ENCODE measurements at places on chromosomes 4 and X.

- no peak for DNase-seq
Measured at GRCh38 chr4:67725981-67726380, 25.0 kb upstream of the UBA6 start.

- DNase-seq = peak; percentile 46
Measured at GRCh38 chr4:183256756-183257385, 63.2 kb downstream of the CLDN22 start.

DNA sequence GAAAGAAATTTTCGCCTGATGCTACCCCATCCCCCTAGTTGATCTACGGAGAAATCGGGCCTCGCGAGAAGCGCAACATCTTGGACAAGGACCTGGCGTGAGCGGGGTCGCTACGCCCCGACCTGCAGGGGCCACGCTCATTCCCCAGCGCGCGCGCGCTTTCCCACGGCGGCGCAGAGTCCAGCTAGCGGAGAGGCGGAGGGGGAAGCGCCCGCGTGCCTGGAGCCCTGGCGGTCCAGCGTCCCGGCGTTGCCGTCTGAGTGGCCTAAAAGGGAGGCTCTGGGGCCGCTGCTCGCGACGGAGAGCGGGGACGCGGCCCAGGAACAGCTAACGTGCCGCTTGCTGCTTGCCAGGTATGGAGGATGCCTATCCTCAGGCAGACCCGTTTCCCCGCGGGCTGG is 6.0 kb upstream of the SOX3 start:
- DNase-seq = no peak

DNA sequence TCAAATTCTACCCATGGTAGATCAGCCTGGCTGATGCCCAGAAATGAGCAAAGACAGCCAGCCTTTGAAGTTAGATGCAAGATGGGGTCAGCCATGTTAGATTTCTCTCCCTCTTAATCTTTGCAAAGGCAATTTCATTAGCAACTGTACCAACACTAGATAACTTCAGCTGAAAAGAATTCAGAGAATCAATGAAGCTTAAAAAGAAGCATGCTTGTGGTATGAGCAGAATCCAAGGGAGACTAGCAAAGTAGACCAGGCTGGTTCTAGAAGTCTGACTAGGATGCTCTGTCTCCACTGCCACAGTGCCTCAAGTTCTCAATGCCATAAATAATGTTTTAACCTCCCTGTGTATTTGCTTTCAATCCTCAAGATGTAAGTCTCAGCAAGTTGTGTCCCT is 247.3 kb downstream of the SLC7A11 start:
- DNase-seq = no peak

GRCh38 chr4:120399826-120400225 is 333.2 kb upstream of the MAD2L1 start:
- DNase-seq = no peak

DNA sequence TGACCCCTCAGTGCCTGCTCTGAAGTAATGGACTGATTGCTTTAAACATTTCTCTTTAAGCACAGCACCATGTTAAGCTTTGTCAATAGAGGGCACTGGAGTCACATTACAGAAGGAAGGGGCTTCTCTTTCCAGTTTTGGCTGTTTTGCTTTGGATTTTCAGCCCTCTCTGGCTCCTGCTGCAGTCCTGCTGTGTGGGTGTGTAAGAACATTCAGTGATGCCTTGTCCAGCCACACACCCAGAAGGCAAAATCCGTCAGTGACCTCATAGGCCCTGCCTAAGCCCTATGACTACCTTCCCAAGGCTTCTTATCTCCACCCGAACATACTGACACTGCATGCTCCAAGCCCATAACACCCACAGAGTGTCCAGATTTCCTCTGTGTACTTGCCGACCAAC is 215.3 kb upstream of the CTSO start:
- DNase-seq = peak; percentile 82

DNA sequence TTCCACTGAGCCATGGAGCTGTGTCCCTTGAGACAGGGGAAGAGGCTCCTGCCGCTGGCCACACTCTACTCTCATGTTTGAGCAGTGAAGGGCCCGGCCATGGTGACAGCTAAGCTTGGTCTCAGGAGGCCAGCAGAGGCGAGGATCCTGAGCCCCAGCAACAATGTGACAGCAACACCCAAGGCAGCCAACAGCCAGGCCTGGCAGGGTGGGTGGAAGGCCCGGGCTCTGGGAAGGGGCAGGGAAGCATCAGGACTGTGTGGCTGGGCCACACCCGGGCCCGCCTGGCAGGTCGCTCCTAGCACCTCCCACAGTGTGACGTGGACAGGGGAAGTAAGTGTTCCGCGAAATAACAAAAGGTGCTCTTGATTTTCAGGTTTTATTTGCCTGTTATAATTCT is 24.8 kb downstream of the L1CAM start:
- no peak for DNase-seq

DNA sequence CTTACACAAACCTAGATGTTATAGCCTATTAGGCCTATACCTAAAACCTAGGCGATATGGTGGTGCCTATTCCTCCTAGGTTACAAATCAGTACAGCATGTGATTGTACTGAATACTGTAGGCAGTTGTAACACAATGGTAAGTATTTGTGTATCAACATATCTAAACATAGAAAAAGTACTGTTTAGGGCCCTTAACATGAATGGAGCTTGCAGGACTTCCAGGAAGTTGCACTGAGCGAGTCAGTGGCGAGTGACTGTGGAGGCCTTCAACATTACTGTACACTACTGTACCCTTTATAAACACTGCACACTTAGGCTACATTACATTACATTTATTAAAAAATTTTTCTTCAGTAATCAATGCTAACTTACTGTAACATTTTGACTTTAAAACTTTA is 37.8 kb downstream of the WWC2 start:
- peak; percentile 9 for DNase-seq

DNA sequence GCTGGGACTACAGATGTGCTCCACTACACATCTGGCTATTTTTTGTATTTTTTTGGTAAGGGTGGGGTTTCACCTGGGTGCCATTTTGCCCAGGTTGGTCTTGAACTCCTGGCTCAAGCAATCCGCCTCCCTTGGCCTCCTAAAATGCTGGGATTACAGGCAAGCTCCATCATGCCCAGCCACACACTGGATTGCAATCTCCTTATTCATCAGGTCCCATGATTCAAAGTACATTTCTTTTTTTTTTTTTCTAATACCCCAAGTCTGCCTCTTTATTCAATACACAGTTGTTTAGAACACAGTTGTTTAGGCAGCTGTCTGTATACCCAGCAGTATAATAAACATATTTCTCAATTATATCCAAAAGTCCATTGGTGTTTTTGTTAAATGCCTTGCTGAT is 130.3 kb upstream of the ARSJ start:
- no peak for DNase-seq

- no peak for DNase-seq
Measured at GRCh38 chr4:31169846-31170245, 449.7 kb downstream of the PCDH7 start.

DNA sequence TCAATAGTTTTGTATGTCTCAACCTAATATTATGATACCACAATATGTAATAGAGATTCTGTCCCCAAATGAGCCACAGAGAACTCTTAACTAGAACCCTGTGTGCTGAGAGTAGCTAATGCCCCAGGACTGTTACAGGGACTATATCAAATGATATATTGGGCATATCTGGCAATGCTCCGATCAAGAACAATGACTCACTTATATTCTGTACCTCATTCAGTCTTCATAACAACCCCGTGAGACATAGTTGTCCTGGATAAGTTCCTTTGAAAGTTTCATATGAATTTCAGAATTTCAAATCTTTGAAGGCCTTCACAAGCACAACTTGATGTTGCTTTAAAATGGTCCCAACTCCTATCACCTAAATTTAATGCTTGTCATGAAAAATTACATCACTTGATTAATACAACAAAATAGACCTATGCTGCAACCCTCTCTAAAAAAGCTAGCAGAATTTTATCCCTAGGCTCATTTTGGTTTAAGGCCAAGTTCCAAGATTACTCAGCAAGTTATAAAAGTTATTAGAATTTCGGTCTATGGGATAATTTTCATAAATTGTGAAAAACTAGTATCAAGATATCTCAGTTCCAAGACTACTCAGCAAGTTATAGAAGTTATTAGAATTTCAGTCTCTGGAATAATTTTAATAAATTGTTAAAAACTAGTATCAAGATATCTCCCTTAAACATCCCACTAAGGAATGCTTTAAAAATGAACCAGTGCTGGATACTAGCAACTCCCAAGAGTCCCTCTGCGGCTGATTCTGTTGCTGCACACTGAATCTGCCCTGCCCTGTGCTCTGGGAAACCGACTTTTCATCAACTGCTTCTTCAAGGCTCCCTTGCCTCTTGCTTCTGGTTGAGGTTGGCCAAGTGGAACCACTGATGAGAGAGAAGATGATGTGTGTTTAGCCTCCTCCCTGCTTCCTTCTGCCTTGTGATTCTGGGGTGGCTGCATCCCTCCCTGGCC is 6.0 kb upstream of the ANXA3 start:
- DNase-seq = no peak

DNA sequence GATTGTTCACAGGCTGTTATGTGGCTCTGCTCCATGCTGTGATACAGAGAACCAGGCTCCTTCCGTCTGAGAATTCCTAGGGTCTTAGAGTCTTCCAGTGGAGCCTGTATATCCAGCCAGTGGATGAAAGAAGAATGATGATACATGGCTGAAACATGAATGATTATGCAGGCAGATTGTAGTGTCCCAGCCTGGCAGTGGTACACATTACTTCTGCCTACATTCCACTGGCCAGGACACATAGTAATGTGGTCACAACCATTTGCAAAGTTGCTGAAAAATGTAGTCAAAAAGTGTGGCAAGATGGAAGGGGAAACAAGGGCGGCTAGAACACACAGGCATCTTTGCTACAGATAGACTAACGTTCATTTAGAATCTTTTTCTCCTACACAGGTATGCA is 4.5 kb upstream of the GBA3 start:
- DNase-seq = no peak

DNA sequence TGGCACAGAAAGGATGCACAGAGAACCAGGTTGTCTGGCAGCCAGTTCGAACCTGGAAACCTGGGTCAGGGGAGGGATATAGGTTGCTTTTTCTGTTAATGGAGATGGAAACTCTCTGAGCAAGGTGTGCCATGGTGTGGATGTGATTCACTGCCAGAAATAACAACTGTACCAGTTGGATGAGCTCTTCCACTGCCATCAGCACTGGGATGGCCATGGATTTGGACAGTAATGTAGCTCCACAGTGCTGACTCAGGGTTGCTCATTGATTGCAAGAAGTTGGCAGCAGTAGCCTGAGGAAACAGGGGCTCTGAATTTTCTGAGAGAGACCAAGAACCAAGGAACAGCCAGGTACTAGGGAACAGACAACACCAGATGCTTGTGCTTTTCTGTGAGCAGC is 33.8 kb downstream of the PNMA5 start:
- DNase-seq = no peak

GRCh38 chr4:139511320-139511719 is 44.7 kb downstream of the SETD7 start:
- no peak for DNase-seq

- DNase-seq = no peak
Measured at GRCh38 chr4:105061731-105062130, 84.9 kb upstream of the TET2 start.

Measured in MG63 (cell line).